Endodermal cell (in vitro differentiated cells): ENCODE measurements at places on chromosomes 2 and 18. TPM values are rescaled to one million over a fixed set of nuclear protein-coding genes. Genes with fewer than 3 reads are reported as not detected.
A peak's percentile ranks its signal among the peaks of the same experiment; 100 is the strongest.

DNA sequence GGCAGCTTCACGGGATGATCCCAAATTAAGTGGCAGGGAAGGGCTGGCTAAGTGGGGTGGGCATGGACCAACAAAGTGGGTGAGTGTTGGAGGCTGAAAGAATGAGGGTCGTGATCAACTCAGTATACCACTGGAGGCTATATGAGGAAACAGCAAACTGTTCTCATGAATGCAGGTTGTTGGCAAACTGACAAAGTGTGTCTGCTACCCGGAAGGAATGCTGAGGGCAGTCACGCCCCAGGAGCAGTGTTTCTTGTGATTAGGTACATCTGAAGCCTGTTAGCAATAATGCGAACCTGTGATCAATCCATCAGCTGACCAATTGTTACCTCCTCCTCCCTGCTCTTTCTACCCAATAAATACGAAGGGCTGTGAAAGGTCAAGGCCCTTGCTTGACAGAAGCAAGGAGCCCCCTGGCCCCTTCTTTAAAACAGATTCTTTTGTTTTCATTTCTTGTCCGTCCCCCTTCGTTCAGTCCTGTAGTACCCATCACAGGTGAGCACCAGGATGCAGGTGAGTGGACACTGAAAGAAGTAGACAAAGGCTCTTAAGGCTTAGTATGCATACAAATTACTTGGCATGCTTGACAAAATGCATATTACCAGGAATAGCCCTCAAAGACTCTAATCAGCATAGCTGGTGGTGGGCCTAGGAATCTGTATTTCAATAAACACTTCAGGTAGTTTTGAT is 67.9 kb downstream of the LOXHD1 start:
- H3K27me3 ChIP-seq: peaks cover 8% of the 10 kb centered on the region
- DNase-seq: no peak
- no peak overlapping the region for H3K27ac ChIP-seq
- H3K4me1 ChIP-seq: no peaks in the 10 kb centered on the region
- H3K36me3 ChIP-seq: no peaks in the 10 kb centered on the region

GRCh38 chr2:234632527-234633391 is 135.9 kb upstream of the ARL4C start:
- DNase-seq: no peak
- no peaks in the 10 kb centered on the region for H3K36me3 ChIP-seq
- H3K4me1 ChIP-seq: peaks cover 11% of the 10 kb centered on the region
- H3K27ac ChIP-seq: no peak overlapping the region
- H3K27me3 ChIP-seq: no peaks in the 10 kb centered on the region
- H3K4me3 ChIP-seq: no peak overlapping the region

GRCh38 chr2:210611466-210611865 is 55.1 kb downstream of the CPS1 start:
- no peak overlapping the region for H3K4me3 ChIP-seq
- H3K4me1 ChIP-seq: no peaks in the 10 kb centered on the region
- H3K27me3 ChIP-seq: no peaks in the 10 kb centered on the region
- no peaks in the 10 kb centered on the region for H3K36me3 ChIP-seq
- H3K27ac ChIP-seq: no peak overlapping the region

GRCh38 chr2:95231723-95232122 is 24.4 kb downstream of the ZNF892 start:
- no peaks in the 10 kb centered on the region for H3K4me1 ChIP-seq
- no peak overlapping the region for H3K4me3 ChIP-seq
- peak; percentile 97 for DNase-seq

DNA sequence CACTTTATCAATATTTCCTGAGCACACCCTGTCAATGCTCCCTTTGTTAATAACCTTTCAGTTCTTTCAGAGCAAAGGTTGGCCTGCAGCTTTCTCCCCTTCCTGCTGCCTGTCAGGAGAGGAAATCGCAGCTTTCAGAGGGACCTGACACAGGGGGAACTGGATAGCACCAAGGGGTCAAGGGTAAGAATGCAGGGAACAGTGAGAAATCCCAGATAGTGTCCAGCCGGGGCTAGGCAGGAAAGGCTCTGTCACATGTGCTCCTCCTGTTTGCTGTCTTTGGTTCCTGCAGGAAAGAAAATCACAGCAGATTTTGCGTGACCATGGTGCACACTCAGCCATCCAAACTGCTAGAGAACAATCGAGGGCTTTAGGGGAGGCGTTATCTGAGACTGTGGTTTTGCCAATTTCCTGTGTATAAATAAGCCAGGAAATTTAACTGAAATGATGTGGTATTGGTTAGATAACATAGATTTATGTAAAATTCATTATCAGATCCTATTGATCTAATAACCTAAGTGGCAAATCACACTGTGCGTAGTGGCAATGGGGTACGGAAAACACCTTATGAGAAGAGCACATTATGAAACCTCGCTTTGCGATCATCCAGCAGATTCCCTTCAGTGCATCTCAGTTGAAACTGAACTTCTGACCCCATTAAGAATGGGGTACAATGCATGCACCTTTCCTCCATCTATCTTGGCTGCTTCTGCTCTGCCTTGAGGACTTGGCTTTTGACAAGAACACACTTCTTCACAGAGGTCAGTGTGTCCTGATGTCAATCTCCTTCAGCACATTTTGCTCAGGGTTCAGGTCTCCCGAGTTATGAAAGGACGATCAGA is 178.0 kb downstream of the ICOS start:
- no peaks in the 10 kb centered on the region for H3K4me1 ChIP-seq
- no peaks in the 10 kb centered on the region for H3K36me3 ChIP-seq
- H3K27me3 ChIP-seq: no peaks in the 10 kb centered on the region
- peak; percentile 56 for DNase-seq
- H3K27ac ChIP-seq: peak overlapping the region; percentile 27

DPP4 gene
- 0.46 to 1.0 TPM (median 0.48 TPM) in 3 replicates for total RNA-seq

RTP5 gene
- not detected in 3 replicates for total RNA-seq
